Stimulated activated CD4-positive, alpha-beta T cell treated with anti-CD3 and anti-CD28 coated beads, Interleukin-15, amount 100 ng/mL, for 1 hour (primary cell): ENCODE measurements at places on chromosomes 2 and 18.
A peak's percentile ranks its signal among the peaks of the same experiment; 100 is the strongest.

- no peak for DNase-seq
Observed at GRCh38 chr2:59174536-59175243, 933.6 kb upstream of the FANCL start.

GRCh38 chr2:8672940-8673339 lies 8.9 kb upstream of the ID2 start:
- no peak for DNase-seq

DNA sequence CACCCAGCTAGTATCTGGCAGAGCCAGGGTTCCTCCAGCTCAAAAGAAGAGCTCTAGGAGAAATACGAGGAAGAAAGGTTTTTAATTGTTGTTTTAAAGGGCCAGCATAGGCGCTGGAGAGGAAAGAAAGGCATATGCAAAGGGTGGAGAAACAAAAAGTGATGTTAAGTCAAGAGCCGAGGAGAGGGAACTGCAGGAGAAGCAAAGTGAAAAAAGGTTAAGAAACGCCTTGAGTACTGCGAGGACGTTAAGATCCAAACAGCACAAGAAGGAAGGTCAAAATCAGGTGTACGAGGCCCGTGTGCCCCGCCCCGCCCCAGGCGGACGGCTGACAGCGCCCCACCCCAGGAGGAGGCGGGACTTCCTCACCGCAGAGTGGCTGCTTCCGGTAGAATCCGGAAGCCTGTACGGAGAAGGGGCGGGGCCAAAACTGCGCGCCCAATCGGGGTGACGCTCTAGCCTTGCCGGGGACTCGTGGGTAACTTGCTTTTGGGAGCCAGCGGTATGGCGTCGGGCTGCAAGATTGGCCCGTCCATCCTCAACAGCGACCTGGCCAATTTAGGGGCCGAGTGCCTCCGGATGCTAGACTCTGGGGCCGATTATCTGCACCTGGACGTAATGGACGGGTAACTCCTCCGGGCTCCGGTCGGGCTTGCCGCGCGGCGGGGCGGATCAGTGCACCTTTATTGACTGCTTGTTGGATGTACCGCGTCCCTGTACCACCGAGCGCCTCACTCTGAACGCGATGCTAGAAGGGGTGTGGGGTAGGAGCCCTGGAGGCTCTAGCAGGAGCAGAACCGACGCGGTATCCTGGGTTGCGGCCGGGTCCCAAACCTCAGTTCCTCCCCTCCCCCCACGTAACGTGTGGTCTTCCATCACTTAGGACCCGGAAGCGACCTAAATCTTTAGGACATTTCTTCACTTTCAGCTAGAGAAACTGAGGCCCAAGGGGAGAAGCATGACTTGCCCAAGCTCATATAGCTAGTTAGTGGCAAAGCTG lies at the start of gene RPE:
Gene RPE, plus strand, starts transcription at position 481 of the 1,000 bp plus-strand sequence. Its CDS starts 24 bp downstream, at position 505.
- peak; percentile 93 for DNase-seq

- DNase-seq = no peak
Observed at GRCh38 chr18:47981830-47982229, 51.4 kb upstream of the SMAD2 start.

GRCh38 chr2:60379684-60380083 lies 173.8 kb downstream of the BCL11A start:
- DNase-seq = no peak

GRCh38 chr2:61018318-61018755 lies 282 bp upstream of the PUS10 start:
- DNase-seq = no peak

DNA sequence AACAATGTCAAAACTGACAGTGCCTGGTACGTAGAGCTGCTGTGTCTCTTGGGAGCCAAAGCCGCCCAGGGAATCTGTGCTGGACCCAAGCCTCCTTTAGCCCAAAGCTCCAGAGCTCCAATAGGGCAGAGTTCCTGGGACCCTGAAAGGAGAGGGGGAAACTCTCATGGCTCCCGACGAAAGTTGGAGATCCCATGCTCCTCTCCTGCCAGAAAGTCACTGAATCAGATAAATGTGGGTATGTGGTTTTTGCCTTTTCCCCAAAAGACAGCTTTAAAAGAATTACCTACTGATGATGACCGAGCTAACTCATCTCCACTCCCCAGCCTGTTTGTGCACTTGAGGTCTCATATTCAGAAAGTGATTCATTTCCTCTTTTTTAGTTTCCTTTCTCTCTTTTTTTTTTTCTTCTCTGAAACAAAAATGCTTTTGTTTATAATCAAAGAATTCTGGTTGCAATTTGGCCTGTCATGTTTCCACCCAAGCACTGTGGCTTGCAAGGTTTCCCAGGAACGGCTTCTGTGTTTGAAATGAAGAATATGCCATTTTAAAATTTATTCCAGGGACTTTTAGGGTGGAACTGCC lies 14.1 kb upstream of the PMAIP1 start:
- no peak for DNase-seq

- no peak for DNase-seq
Observed at GRCh38 chr2:134235510-134236144, 18.2 kb upstream of the MGAT5 start.
